ENCODE measurements at places on chromosomes 16 and 17.
A peak's percentile ranks its signal among the peaks of the same experiment; 100 is the strongest.

DNA sequence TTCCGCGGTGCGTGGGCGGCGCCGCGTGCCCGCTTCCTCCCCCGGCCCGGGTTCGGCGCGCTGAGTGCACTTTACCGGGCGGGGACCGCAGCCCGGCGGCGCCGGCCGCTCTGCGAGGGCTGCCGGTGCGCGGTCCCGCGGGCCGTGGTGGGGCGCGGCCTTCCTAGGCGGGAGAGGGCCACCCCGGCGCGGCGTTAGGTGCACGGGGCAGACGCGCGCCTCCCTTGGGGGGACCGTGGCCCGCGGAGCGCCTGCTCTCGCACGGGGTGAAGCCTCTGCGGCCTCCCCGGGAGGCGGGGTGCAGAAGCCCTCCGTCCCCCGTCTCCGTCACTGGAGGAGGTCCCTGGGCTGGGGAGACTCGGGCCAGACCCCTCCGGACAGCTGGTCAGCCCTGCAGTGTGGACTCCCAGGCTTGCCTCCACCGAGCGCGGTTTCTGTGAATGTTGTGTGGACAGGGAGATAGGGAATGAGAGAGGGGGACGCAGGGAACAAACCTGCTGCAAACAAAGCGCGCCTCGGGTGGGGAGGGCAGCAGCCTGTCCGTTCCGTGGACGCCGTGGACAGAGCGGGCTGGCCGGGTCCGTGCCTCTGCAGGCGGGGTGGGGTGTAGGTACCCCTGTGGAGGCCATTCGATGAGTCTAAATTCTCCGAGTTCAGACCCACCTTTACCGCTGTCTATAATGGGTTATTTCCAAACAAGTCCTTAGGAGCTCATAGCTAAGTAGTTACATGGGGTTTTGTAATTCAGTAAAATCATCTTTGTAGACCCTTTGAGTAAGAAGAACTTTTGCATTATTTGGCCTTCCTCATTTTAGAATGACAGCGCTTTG, 721 bp downstream of the TBCD start:
- DNase-seq: no peak

DNA sequence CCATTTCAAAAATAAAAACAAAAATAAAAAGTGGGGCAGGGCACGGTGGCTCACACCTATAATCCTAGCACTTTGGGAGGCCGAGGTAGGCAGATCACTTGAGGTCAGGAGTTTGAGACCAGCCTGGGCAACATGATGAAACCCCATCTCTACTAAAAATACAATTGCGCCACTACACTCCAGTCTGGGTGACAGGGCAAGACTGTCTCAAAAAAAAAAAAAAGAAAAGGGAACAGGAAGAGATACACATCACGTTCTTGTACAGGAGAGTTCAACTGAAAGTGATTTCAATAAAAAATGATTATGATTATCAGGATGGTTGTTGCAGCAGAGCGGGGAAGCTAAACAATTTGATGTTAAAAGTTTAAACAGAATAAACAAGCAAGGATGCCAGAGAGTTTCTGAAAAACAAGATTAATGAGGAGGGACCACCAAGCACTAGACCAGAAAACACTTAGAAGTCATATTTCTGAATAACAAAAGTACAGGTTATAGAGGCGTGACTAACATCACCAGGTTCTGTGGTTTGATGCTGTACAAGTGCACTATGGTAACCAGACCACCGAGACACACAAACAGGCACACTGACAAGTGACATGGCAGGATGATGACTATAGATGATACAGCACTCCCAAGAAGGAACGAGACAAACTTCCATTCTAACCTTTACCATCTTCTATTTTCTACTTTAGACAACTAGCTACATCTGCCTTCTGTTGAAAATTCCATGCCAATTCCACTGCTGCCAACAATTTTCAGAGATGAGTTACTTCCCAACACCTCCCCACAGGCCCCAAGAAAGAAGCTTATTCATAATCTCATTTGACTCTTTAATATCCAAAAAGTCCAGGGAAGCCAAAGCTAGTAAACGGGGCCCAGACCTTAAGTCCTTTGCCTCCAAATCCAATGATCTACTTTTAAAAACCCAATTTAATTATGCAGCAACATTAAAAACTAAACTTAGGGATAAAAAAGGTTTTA, 11.8 kb downstream of the DNAJA2 start:
- DNase-seq: peak; percentile 73

DNA sequence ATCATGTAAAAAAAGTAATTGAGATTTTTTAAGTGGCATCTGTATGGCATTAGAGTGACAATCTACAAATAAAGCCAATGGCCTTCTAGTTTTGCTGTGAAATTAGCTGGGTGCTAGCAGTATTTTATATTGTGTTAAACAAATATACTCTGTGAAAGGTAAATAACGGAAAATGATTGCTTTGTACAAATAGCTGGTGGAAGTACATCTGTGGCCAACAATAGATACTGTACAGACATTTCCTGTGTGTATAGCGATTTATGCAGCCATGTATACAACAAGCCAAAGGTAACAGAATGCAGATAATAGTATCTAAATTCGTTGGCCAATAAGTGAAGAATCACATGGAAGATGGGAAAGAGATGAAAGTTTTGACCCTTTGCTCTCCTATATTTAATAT, 26.6 kb downstream of the IQCK start:
- no peak for DNase-seq

DNA sequence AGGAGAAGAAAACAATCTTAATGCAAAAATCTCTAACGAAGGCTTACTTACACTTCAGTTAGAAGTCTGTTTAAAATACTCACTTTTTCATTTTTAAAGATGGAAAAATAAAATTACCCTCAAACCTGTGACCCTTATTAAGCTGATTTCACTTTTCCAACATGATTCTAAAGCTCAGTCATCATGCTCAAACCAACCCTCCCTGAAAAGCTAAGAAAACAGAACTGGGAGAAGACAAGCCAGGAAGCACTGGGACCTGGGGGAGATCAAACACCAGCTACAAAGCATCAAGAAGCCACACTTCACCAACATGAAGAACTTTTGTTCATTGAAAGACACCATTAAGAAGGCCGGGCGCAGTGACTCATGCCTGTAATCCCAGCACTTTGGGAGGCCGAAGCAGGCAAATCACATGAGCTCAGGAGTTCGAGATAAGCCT, 88.8 kb downstream of the LITAF start:
- DNase-seq: no peak

- no peak for DNase-seq
Observed at GRCh38 chr17:61390479-61390791, 9.2 kb upstream of the TBX2 start.

DNA sequence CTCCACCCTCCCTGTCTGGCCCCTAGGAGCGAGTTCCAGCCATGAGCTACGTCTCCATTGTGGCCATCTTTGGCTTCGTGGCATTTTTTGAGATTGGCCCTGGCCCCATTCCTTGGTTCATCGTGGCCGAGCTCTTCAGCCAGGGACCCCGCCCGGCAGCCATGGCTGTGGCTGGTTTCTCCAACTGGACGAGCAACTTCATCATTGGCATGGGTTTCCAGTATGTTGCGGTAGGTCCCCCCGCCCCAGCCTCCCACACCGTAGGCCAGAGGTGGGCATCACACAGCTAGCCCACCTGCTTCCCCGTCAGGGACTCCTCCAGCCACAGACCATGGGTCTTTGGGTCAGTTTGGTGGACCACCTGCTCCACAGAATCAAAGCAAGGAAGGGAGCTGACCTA, 4.2 kb downstream of the SLC2A4 start:
- no peak for DNase-seq

DNA sequence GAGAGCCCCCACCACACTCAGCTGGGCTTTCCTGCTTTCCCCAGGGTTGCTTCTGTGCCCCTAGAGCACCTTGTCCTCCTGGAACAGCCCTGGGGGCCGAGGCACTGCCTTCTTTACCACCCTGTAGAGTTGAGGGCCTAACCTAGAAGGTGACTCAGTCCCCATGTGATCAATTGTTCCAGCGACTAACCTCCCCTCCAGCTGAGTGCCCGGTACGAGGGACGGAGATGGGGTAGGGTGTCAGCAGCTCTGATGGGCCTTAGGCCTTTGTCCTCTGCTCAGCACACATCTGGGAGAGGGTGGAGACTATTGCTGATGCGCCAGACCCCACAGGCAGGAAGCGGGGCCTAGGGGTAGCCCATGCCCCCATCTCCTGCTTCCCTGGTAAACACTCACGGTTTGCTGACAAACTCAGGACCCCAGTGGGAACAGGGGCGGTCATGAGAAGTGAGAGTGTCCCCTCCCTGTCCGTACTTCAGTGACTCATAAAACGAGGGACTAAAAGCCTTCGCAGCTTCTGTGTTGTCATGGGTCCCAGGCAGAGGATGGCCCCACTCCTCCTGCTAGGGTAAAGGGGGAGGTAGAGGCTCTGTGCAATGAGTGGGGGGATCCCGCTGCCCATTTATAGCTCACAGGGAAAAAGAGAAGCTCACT, 33.1 kb downstream of the NECAB2 start:
- no peak for DNase-seq

DNA sequence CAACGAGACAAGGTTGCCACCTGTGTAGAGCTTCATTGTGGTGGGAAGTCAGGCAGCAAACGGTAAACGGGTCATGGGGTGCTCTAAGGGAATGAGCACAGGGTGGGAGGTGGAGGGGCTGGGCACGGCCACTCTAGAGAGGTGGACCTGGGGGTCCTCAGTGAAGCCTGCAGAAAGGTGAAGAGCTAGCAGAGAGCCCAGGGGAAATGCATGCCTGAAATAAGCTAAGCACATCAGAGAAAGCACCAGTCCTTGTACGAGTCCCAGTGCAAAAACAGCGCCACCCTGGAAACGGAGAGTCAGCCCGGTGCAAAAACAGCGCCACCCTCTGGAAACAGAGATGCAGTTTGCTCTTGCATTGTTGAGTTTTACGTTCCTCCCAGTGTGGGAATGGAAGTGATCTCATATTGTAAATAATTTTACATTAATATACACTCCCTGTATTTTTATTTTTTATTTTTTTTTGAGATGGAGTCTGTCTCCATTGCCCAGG, 65.0 kb downstream of the TBC1D16 start:
- DNase-seq: peak; percentile 67

DNA sequence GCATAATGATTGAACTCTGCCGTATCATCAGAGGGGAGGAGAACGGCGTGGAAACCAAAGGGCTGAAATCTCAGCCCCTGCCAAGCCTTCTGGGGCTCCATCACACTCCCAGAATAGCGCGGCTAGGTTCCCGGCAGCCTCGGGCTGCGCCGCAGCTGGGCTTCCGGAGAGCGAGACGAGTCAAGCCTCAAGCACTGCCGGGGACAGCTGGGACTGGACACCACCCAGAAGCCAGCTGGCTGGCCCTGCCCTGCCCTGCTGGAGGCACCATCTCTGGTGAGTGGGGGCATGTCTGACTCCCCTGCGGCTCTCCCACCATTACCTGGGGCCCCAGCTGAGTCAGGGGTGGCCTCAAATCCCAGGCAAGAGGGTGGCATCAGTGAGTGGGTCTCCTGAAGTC, 7.2 kb upstream of the GPRC5C start:
- no peak for DNase-seq

DNA sequence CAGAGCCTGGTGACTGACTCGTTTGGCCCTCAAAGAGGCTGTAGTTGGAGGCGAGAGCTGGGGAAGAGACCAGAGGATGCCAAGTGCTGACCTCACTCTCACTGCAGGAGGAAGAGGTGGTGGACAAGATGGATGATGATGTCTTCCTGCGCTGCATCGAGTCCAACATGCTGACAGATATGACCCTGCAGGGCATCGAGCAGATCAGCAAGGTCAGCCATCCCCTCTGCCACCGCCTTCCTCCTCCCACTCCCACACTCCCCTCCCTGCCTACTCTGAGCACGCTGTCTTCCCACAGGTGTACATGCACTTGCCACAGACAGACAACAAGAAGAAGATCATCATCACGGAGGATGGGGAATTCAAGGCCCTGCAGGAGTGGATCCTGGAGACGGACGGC, 26.9 kb downstream of the POLR2A start:
- DNase-seq: no peak

DNA sequence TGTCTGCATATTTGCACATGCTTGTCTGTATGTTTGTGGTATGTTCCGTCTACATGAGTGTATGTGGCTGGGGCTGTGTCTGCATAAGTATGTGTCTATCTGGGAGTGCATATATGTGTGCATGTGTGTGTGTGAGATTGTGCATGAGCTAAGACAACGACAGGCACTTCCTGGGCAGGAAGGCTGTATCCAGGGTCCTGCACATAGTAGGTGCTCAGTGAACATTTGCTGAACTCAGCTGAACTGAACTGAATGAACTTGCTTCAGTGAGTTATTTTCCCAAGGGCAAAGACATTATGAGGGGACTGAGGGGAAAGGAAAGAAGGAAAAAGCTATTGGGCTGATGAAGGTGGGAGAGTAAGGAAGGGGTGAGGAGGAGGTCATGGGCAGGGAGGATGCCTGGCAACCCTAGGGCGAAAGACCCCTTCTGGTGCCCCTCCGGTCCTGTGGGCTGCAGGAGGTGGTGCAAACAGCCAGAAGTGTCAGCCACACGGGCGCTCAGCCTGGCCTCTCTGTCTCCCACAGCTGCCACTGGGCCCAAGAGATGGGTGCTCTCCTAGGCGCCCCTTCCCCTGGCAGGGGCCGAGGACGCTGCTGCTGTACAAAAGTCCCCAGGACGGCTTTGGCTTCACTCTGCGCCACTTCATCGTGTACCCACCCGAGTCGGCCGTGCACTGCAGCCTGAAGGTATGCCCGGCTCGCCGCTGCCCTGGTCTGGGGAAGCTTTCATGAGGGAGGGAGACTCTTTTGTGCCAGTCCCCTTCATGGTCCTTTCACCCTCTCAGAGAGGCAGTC, 29.5 kb downstream of the ARHGAP23 start:
- DNase-seq: no peak

- no peak for DNase-seq
Observed at GRCh38 chr16:47924950-47925349, 230.8 kb downstream of the ABCC12 start.

DNA sequence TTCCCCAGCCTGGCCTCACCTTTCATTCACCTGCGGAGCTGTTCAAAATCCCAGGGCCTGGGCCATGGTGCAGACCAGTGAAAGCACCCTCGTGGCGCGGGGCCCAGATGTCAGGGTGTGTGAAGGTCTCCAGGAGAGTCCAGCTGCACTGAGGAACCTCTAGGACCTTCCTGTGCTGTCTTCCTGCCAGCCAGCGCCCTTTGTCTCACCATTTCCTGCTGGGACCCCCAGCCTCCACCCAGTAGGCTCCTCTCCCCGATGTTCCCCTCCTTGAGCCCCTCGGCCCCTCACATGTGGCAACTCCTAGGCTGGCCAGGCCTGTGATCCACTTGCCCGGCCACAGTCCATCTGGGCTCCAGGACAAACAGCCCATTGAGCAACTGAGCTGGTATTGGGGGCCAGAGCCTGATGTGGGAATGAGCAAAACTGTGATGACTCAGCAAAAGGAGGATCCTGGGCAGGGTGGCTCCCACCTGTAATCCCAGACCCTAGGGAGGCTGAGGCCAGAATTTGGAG, 677 bp downstream of the SULT1A2 start:
- DNase-seq: no peak

DNA sequence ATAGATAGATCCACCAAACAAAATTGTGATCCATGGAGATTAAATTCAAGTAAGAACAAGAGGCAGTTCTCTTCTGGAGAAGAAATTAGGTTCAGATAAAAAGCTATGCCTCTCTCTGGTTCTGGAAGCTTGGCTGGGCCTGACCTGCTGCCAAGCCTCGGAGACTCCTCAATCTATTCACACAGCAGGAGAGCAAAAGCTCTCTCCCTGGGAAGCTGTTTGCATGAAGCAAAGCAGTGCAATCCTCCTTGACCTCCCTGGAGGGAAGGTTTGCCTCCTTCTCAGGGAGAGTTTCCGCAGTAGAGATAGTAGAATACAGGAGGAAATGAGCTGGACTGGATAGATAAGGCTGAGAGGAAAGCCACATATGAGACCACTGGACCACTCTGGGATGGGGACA, 78.1 kb upstream of the GNAO1 start:
- no peak for DNase-seq

Data from HL-60 (cell line).